Osteoblast (primary cell): ENCODE measurements at places on chromosomes 1 and 21. TPM values are rescaled to one million over a fixed set of nuclear protein-coding genes. Genes with fewer than 3 reads are reported as not detected.

GRCh38 chr1:174572771-174573170 lies 125.0 kb downstream of the GPR52 start:
- no peak for DNase-seq
- no peak overlapping the region for H3K27ac ChIP-seq
- H3K4me1 ChIP-seq, result no peaks in the 10 kb centered on the region
- no peak overlapping the region for H3K4me3 ChIP-seq

DNA sequence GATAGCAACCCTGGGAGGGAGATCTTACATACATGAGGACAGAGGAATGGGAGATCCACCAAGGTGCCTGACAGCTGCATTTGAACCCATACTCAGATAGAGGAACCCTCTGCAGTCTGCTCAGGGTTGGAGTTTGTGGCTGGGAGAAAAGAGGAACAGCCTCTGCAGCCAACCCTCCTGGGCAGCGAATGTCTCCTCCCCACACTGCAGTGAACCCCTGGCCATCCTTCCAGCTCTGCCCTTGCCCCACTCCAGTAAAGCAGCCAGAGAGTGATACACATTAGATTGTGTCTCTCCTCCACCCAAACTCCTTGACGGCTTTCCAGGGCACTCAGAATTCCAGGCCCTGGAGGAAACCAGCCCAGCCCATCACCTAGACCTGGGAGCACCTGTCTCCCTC lies 137.7 kb downstream of the RUNX1 start:
- H3K4me1 ChIP-seq, result peaks cover 22% of the 10 kb centered on the region
- DNase-seq, result no peak
- no peaks in the 10 kb centered on the region for H3K36me3 ChIP-seq
- no peak overlapping the region for H3K4me3 ChIP-seq
- peaks cover 3% of the 10 kb centered on the region for H3K27me3 ChIP-seq
- no peak overlapping the region for H3K27ac ChIP-seq

The SYDE2 gene
- 13.0 and 13.8 TPM in 2 replicates for total RNA-seq

The RNU1-1 gene
- under 0.01 TPM in 1 of 2 replicates, not detected in the other for total RNA-seq

The NPHS2 gene
- total RNA-seq, result not detected in 2 replicates

- H3K4me1 ChIP-seq, result no peaks in the 10 kb centered on the region
- H3K27ac ChIP-seq, result no peak overlapping the region
- no peak overlapping the region for H3K4me3 ChIP-seq
- H3K36me3 ChIP-seq, result no peaks in the 10 kb centered on the region
- no peaks in the 10 kb centered on the region for H3K27me3 ChIP-seq
- no peak for DNase-seq
Observed at GRCh38 chr1:181793831-181794230, 267.7 kb downstream of the ZNF648 start.

DNA sequence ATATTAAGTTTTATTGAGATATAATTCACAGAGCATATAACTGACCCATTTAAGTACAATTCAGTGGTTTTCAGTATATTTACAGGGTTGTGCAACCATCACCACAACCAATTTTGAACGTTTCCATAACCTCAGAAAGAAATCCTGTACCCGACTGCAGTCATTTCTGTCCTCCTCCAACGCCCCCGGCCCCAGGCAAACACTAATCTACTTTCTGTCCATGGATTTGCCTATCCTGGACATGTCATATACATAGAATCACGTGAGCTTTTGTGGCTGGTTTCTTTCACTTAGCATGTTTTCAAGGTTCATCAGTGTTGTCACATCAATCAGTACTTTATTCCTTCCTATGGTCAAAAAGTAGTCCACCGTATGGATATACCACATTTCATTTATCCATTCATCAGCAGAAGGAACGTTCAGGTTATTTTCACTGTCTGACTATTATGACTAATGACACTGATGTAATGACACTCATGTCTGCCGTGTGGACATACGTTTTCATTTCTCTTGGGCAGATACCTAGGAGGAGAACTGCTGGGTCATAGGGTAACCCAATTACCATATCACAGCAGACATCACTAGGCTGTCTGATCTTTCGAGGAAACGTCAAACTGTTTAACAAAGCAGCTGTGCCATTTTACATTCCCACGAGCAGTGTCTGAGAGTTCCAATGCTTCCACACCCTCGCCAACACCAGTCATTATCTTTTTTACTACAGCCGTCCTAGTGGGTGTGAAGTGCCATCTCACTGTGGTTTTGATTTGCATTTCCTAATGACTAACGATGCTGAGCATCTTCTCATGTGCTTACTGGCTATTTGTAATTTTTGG lies 30.8 kb downstream of the MRPL37 start:
- H3K36me3 ChIP-seq, result no peaks in the 10 kb centered on the region
- no peak overlapping the region for H3K27ac ChIP-seq

The CELA3B gene
- not detected in 2 replicates for total RNA-seq

The PTGFR gene
- total RNA-seq, result 67.7 and 81.9 TPM in 2 replicates

The LY9 gene
- not detected in 2 replicates for total RNA-seq

The SELL gene
- total RNA-seq, result under 0.01 TPM in 2 replicates

DNA sequence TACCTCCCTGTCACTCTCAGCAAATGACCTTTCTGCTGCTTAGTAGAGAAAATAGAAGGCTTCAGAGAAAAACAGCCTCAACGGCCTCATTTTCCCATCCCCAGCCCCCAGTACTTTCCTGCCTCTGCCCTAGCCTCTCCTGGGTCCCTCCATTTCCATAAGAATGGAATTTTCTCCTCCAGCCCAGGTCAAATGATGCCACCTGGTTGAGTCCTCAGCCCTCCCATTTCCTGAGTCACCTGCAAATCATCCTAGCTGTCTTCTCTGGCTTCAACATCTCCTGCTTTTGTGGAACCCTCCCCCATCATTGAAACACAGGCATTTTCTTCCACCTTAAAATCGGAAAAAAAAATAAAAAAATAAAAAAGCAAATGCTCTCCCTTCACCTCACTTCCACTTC lies 35.1 kb downstream of the OLIG1 start:
- no peak overlapping the region for H3K4me3 ChIP-seq
- H3K27ac ChIP-seq, result no peak overlapping the region
- no peak for DNase-seq
- H3K4me1 ChIP-seq, result no peaks in the 10 kb centered on the region
- no peaks in the 10 kb centered on the region for H3K36me3 ChIP-seq
- H3K27me3 ChIP-seq, result peaks cover 53% of the 10 kb centered on the region

- peaks cover 28% of the 10 kb centered on the region for H3K4me1 ChIP-seq
- DNase-seq, result peak; percentile 42
- H3K27ac ChIP-seq, result no peak overlapping the region
- H3K27me3 ChIP-seq, result peaks cover 43% of the 10 kb centered on the region
- no peaks in the 10 kb centered on the region for H3K36me3 ChIP-seq
Observed at GRCh38 chr1:210231846-210232510, 618 bp upstream of the SERTAD4 start.

The VTCN1 gene
- total RNA-seq, result not detected in 2 replicates

GRCh38 chr1:6785318-6785727 lies at the start of gene CAMTA1:
CAMTA1 (plus strand) TSS chr1:6785454; CDS start chr1:6785531, 77 bp downstream.
- peak within 1 kb of the TSS; percentile 85 for H3K27ac ChIP-seq
- H3K27me3 ChIP-seq, result no peaks in the 10 kb centered on the region
- H3K36me3 ChIP-seq, result no peaks in the 10 kb centered on the region
- peak within 1 kb of the TSS; percentile 85 for H3K4me3 ChIP-seq
- peaks cover 15% of the 10 kb centered on the region for H3K4me1 ChIP-seq

The MCOLN2 gene
- 0.88 and 1.8 TPM in 2 replicates for total RNA-seq
